ENCODE measurements at places on chromosomes 7 and 10. TPM values are rescaled to one million over a fixed set of nuclear protein-coding genes. Genes with fewer than 3 reads are reported as not detected.

The SEMA4G gene
- 2.2 TPM for total RNA-seq

The FGFR2 gene
- 41.6 TPM for total RNA-seq

The ZRANB1 gene
- 45.0 TPM for total RNA-seq

The INMT gene
- 140 TPM for total RNA-seq

The KLF14 gene
- total RNA-seq = 0.08 TPM

GRCh38 chr7:127486654-127487053 lies 94.1 kb upstream of the ZNF800 start:
- ATAC-seq = no peak

DNA sequence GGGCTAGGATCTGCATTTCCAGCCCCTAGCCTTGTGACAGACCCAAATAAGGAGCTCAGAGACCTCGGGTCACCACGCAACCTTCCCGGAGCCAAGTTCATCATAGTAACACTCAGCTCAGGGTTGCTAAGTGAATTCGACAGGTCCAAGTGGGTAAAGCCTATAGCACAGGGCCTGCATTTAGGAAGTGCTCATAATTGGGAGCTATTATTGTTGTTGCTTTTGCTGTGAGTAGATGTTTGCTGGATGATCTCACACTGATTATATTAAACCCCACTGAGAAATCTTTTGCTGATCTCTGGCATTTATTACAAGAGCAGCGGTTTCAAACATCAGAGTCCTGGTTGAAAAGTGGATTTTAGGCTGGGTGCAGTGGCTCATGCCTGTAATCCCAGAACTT lies 20.3 kb upstream of the SAR1A start:
- ATAC-seq = no peak

- ATAC-seq = no peak
These were observed 96.5 kb downstream of the STRA8 start for GRCh38 chr7:135330088-135330487.

DNA sequence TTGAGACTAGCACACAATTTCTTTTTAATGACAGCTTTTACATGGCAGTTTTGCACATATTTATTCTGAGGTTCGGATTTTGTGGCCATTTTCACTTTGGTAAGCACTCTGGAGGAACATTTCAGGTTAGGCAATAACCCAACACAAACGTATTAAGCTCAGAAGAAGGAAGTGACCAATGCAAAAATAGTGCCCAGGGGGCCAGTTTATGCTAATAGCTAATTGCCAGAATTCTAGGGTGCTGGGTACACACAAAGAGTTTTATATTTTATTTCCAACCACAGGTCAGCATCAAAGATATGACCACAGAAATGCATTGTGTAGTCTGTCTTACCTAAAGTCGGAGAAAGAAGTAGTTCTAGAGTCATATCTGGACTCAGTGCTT lies 8.4 kb upstream of the AGR2 start:
- ATAC-seq = no peak

DNA sequence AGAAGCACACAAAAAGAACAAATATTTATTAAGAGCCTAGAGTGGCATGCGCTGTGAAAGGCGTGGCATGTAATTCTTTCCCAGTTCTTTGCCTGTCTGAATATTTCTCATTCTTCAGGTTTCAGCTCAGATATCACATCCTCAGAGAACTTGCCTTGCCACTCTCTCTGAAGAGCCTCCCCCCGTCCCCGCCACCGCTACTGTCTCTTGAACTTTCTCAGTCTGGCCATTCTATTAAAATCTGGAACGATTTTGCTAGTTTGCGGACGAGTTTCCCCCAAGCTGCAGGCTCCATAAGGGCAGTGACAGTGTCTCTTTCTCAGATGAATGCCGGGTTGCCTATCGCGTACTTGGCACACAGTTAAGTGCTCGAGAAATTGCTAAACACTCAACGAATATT lies 787 bp upstream of the PLEKHA1 start:
- ATAC-seq = peak; percentile 0
